SJSA1 (cell line): ENCODE measurements at places on chromosomes 16 and 17.

DNA sequence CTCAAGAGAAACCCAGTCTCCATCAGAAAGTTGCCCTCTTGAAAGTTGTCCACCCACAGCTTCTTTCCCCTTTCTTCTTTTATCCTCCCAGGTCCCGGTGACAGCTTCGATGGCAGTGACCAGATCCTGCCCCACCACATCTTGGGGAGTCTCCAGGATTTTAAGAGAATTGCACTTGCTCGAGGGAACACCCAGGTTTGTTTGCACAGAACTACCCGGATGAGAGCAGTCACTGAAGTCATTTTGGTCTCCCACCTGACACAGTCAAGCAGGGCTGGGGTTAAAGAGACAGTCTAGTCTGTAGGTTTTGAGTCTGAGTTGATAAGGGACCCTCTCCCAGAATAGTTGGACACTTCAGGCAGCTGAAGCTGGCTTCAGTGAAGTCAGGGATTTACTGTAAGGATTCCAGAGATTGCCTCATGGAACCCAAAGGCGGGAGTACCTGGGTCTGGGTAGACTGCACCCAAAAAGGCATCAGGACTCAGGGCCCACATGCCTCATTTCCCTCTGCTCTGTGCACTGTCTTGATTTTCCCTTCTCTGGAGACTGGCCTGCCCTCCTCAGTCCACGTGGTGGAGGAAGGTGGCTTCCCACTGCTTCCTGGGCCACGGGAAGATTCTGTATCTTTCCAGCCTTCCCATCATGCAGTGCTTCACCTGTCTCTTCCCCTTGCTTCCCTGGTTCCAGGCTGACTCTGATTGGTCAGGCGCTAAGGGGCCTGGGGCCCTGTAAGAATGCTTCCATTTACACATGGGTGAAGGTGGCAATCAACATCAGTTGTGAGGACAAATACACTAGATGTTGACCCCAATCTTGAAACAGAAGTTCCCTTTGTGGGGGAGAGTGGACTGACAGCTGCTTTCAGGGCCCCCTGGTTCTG lies 9.5 kb downstream of the MYCBPAP start:
- no peak for DNase-seq

DNA sequence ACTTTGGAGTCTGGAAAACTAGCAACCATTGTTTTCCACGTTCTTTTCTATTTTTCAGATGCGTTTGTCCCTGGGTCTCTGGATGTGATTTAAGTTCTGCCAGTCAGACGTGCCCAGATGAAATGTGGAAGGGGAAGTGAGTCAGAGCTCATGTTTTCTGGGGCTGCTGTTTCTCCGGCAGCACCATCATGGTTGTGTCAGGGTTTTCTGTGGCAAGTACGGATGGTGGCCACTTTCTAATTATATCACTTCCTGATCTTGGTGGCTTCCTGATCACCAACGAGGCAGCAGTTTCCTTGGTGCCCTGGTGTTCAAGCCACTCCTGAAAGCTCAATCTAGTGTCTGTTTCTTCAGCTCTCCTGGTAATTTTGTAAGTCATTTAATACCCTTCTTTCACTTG lies 31.4 kb upstream of the PMFBP1 start:
- no peak for DNase-seq

- no peak for DNase-seq
Measured at GRCh38 chr17:76451506-76451905, 1.4 kb downstream of the UBE2O start.

GRCh38 chr17:9974448-9975381 lies 69.6 kb upstream of the RCVRN start:
- DNase-seq = no peak

GRCh38 chr17:49505854-49506253 lies 10.8 kb downstream of the NGFR start:
- no peak for DNase-seq

DNA sequence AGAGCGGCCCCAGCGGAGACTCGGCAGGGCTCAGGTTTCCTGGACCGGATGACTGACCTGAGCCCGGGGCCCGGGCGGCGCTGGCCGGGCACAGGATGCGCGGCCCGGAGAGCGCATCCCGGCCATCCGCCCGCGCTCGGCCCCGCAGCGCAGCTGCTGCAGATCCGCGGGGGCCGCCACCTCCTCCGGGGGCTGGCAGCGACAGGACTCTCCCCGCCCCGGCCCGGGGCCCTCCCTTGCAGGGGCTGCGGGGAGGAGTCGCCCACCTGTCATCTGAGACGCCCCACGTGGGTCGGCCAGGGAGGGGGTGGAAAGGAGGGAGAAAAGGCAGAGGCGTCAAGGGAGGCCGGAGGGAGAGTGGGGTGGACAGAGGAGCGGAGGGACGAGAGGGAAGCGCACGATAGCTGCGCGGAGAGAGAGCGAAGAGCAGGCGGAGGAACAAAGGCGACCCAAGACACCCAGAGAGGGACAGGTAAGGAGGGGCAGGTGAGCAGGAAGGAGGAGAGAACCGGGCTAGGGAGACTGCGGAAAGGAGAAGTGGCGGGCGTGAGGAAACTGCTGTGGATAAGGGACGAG lies 471 bp upstream of the PRKAR1A start:
- DNase-seq = peak; percentile 72

- no peak for DNase-seq
Measured at GRCh38 chr17:67493812-67494211, 116.7 kb downstream of the PITPNC1 start.

DNA sequence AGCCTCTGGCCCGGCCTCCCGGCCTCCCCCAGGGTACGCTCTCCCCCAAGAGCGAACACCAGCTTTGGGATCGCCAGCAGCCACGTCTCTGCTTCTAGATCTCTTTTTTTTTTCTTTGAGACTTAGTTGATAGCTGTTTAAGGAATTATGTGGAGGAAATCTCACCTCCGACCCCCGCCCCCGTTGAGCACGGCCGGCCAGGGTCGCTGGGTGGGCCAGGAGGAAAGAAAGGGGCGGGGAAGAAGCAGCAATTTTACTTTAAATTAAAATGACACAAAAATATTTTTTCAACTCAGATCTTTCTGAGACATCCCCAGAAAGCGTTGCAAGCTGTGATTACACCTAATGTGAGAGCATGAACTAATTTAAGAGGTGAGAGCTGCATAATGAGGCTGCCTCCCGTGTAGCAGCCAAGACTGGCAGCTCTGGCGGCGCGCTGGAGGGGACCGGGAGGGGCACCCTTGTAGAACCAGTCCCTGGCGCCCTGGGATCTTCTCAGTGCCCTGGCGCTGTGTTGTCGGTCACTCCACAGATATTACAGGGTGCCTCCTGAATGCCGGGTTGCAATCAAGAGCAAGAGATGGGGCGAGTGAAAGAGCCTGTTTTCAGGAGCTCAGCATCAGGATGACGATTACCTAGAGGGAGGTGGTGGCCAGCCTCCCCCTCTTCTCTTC lies 1.9 kb upstream of the CBLN1 start:
- DNase-seq = no peak

DNA sequence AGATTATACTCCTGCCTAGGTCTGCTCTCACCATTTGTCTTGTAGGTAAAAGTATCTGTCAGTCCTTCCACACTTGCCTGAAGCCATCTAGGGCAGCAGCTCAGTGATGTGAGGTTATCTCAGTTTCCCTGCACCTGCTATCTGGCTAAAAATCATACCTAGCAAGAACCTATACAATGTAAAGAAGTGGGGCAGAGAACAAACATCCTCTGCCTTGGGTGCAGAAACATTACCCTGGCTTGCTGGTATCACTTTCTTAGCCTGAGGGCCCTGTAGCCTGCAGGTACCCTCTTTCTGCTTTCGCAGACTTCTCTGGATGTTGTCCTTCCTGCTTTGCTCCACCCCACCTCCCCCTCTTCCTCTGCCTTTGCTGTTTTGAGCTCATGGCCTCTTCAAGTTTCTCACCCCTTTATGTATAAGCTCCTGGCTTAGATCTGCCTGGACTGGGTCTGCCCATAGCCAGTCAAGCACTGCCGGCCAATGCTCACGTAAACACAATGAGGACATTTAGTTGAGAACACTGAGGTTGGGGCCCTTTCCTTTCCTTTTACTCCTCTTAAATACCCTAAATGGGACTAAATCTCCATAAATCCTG lies 8.7 kb upstream of the SDK2 start:
- DNase-seq = no peak

- no peak for DNase-seq
Measured at GRCh38 chr17:35817196-35817595, 7.9 kb downstream of the TAF15 start.

DNA sequence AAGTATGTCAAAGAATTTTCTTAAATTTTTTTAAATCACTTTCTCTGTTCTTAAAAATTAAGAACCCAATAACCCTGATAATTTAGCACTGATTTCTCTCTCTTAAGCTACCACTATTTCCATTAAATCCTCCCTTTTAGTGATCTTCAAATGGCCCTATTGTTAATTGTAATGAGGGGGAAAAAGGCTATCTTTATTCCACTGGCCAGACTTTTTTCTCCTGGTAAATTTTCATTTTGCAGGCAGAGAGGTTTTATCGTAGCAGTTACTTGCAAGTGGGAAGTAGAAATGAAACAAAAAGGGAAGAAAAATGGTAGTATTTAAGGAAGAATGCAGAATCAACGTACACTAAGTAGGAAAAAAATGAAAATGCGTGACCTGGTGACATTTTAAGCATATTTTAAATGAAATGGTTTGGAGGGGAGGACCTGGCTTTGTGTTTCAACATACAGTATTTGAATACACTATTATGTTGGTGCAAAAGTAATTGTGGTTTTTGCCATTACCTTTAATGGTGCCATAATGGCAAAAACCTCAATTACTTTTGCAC lies 224.9 kb downstream of the TANC2 start:
- DNase-seq = no peak
